NCI-H2227 treated with DMSO at 0.1 percent for 48 hours (cell line): ENCODE measurements at places on chromosomes 2 and 18.
A peak's percentile ranks its signal among the peaks of the same experiment; 100 is the strongest.

- no peak for DNase-seq
Measured at GRCh38 chr2:89844221-89844943, 1152.9 kb downstream of the RPIA start.

DNA sequence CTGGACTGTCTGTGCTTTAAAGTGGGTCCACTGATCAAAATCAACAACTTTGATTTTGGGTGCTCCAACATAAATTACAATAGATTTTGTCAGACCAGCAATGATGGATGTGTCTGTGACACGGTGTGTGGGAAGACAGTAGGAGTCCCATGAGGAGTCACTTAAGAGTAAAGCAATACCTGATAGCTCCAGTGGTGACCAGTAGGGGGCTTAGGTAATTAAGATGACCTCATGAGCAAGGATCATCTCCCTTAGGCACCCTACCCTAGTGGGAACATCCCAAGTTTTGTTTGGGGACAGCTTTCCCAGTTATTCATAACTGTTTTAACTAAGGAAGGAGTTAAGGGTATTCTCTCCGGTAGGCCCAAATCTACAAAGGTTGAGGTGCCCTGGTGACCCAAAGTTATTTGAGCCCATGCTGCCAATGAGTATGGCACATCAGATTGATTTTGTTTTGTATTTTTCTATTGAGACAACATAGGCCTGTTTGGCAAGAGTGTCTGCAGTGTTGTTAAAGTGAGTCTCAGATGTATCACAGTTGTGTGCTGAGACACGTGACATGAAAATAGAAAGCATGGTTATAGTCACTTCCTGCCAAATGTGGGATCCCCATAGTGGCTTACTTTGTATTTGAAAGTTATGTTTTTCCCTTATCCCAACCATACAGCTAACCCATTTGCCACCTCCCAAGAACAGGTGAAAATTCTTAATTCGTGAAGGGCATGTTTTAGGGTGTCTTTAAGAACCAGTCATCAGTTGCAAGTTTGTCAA, 1337.6 kb upstream of the SLC39A10 start:
- DNase-seq, result no peak

DNA sequence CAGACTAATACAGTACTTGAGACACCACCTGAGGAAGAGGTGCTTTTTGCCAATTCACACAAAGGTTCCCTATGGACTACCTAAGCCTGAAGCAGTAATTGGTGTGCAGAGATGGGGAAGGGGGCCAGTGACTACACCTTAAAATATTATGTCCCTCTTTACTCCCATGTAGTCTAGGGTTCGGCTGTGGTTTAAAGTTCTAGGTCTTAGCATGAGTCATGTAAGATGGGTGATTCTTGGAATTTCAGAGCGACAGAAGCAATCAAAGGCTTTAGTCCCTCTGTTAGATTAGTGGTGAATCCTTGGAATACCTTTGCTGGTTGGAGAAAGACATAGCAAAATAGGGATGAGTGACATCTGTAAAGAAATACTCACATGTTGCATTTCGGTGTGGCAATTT, 14.3 kb upstream of the CCDC85A start:
- DNase-seq, result no peak

- DNase-seq, result peak; percentile 15
Measured at GRCh38 chr2:200086911-200087310, 131.5 kb downstream of the MAIP1 start.

- DNase-seq, result no peak
Measured at GRCh38 chr2:200453853-200454534, 55.9 kb downstream of the KCTD18 start.

DNA sequence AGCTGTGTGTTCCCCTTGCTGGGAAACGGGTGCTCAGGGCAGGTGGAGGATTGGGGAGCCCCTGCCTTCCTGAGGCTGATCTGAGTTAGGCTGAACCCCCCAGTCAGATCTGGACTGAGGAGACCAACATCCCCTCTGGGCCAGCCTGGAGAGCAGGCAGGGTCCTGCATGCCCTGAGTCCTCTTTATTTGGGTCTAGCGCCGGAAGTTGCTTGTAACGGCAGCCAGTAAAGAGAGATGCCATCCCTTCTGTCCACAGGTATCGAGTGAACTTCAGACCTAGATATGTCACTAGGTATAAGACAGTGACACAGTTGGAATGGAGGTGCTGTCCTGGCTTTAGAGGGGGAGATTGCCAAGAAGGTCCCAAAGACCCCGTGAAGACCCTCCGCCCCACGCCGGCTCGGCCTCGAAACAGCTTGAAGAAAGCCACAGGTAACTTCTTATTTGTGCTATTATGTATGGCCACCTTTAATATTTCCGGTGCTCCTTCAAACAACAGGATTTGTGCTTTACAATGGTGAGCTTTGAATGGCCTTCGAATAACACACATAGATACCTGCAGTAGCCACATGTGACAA, 38.0 kb downstream of the EMILIN2 start:
- DNase-seq, result no peak

GRCh38 chr2:221895366-221896121, 323.4 kb upstream of the EPHA4 start:
- DNase-seq, result no peak

DNA sequence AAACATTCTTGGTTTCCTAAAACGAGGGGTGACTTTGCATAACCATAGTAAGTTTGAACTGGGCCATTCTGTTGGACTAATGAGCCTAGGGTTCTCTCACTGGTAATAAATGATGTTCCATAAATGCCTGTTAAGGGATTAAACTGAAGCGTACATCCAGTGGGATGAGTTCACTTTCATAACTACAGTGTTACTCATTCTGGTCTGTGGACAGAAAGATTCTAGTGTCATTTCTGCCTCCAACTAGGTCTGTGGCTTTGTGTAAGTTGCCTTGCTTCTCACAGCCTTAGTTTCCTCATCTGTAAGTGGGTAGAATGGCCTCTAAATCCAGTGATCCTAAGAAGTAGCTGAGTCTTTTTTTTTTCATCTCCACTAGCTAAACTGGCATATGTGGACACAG, 1860.6 kb upstream of the PIK3C3 start:
- no peak for DNase-seq

DNA sequence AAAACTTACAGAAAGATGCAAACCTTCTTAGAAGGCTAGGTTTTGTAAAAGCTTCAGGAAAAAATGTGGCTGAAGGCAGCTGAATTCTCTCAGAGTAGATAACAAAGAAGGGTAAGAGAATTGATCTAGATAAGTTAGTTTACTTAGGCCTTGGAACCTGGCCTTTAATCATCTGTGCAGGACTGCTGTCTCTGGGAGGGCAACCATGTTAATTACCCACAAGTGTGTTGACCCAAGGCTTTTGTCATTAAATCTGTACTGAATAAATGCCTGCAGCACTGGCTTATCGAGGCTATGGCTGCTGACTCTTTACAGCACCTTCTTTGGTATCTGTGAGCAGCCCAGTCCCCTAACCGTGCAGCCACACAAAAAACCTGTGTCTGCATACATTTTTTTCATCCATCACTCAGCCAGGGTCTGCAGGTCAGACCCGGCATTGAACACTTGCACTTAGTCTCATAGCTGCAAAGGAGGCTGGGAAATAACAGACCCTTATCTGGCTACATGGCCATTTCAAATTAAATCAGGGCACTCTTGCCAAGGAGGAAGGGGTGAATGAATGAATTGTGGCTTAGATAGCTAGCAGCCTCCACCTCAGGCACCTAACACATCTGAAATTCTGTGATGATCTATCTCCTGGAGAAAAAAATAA, 120.2 kb upstream of the MSH2 start:
- no peak for DNase-seq

- no peak for DNase-seq
Measured at GRCh38 chr2:109530712-109531111, 83.1 kb downstream of the SEPTIN10 start.

DNA sequence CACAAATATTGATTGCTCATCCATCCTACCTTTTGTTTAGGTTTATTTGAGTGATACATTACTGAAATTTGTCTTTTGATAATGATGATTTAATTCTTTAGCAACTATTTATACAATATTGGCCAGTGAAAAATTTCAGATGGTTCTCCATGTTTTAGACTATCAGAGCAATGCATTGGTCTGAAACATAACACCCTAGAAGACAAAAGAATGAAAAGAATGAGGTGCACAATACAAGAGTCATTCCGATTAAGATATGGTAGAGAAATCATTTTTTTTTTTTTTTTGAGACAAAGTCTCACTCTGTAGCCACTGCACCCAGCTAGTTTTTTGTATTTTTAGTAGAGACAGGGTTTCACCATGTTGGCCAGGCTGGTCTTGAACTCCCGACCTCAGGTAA, 197.4 kb upstream of the FAM98A start:
- no peak for DNase-seq

DNA sequence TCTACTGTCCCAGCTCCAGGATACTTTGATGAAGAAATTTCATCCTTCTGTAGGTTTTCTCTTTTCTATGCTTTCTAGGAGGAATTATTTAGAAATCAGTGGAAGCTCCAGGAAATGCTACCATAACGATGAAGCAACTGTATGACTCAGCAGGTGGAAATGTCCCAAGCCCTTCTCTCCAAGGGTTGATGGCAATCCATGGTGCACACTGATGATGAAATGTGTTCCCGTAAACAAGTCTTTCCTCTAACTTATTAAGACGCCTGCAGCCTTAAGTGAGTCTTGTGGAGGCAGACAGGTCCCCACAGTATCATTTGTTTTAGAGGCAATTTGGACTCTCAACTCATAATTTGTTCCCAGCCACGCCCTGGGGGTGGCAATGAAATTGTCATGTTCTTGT, 777.6 kb upstream of the SOX11 start:
- no peak for DNase-seq

- no peak for DNase-seq
Measured at GRCh38 chr2:21099281-21099907, 24.4 kb upstream of the TDRD15 start.

DNA sequence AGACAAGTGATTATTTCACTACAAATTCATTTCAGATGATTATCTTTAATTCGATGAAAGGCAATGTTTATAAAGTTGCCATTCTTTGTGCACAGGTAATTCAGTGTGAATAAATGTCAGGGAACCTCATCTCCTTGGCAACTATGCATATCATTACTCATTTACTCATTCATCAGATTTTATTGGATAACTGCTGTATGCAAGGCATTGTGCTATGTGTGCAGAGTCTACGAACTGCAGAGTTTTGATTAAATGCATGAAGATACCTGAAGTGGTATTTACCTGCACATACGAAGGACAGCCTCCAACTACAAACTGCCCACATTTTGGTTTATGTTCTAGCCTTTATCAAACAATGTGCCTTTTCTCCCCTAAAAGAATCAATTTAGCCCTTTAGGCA, 3.5 kb downstream of the RND3 start:
- no peak for DNase-seq

DNA sequence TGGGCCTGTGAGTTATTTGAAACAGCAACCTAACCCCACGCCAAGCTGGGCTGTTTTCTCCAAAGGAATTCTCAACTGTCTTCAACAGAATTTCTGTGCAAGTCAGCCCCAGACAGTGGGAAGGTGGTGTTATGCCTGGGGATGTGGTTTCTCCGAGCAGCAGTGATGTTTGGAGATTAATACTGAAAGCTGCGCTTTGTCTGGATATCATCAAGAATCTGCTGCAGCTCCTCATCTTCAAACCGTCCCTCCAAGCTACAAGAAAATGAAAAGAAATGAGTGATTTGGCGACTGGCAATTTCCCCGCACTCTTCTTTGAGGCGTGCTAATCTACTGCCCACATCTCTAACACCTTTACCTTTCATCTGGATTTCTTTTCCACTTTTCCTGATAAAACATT, 10.0 kb downstream of the POLR2D start:
- DNase-seq, result no peak

- DNase-seq, result peak; percentile 41
Measured at GRCh38 chr2:155665704-155666103, 666.8 kb downstream of the NR4A2 start.

DNA sequence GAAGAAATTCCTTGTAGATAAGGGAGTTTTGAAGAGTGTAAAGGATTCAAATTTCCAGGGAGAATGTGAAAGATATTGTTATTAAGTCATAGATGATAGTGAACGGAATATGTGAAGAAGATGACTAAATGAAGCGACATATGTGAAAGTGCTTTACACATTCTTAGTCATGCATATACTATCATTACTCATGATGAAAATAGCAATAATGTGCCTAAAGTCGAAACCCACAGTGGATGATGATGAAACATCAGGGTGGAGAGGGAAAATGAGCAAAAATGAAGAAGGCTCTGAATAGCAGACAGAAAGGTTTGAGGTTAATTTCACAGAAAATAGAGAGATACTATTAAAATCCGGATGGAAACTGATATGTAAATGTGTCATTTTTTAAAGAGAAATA, 1237.1 kb downstream of the LRP1B start:
- no peak for DNase-seq

GRCh38 chr2:60837123-60837522, 44.3 kb upstream of the REL start:
- DNase-seq, result no peak

- no peak for DNase-seq
Measured at GRCh38 chr18:9557250-9557943, 57.0 kb downstream of the PPP4R1 start.

DNA sequence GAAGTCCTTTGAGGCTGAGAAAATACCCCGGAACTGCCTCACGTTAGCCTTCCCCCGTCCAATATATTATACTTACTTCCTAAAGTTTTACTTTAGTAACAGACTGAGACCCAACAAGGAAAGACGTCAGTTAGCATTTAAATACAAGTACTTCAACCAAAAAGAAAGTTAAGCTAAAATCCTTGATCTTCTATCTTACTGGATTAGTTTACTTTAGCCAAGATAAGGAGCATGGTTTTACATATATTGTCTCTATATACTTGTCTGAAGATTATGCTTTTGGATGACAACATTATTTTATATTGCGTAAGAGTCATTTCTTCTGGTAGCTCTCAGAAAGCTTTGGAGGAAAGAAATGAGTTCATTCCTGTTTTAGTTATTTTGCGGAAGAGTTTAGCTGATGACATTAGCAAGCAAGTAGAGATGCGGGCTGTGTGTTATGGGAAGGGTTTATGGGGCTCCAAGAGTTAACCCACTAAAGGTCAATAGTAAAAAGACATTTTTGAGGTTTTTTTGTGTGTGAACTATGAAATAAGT, 532.9 kb downstream of the ZNF516 start:
- DNase-seq, result no peak

DNA sequence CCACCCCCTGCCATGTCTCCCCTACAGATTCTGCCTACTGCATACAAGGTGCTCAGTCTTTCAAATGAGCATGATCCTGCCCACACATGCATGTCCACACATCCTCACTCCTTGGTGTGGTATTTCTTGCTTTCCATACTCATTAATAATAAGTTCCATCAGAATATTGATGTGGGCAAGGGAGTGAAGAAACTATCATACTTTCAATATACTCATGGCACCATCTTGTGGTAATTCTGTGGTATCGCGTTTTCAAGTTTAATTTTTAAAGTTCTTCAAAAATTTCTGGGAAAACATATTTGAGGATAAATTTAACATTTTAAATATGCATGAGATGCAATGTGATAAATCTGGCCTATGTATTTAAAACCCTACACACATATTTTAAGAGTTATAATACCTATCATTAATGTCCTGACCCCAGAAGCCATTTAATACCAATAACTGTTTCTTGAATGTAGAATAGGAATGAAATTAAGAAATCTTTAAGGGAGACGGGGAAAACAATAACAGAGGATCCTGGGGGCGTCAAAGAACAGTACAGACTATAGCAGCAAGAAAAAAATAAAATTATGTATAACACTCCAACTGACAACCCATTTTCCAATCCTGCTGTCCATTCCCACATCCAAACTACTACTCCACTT, 110.1 kb downstream of the ZNF385B start:
- DNase-seq, result peak; percentile 51
